T-helper 1 cell treated with Interleukin-12 subunit alpha and Interleukin-12 subunit beta and Interleukin-4 antibody, amounts not matched to agents 30 ng/mL and 1 ng/mL, for 36 hours (primary cell): ENCODE measurements at places on chromosomes 11 and 22. TPM values are rescaled to one million over a fixed set of nuclear protein-coding genes. Genes with fewer than 3 reads are reported as not detected.

Gene PGA3
- not detected in 2 replicates for total RNA-seq

Gene CD3D
- 648 and 691 TPM in 2 replicates for total RNA-seq

Gene SLC22A12
- total RNA-seq = not detected in 2 replicates

Gene OR51I2
- not detected in 2 replicates for total RNA-seq

Gene TRIM49D2
- not detected in 2 replicates for total RNA-seq

Gene SCGB2A2
- total RNA-seq = not detected in 2 replicates

Gene RAB36
- not detected in 2 replicates for total RNA-seq

Gene MFRP
- total RNA-seq = not detected in 2 replicates

Gene CDON
- 0.83 and 2.2 TPM in 2 replicates for total RNA-seq

Gene OR52A1
- not detected in 2 replicates for total RNA-seq

Gene CCDC15
- total RNA-seq = 3.9 and 4.2 TPM in 2 replicates

Gene PYGM
- 7.3 and 8.6 TPM in 2 replicates for total RNA-seq

Gene KCTD17
- 51.1 and 55.3 TPM in 2 replicates for total RNA-seq

Gene OR6A2
- total RNA-seq = 0.05 and 0.12 TPM in 2 replicates

Gene AAMDC
- total RNA-seq = 5.3 and 5.9 TPM in 2 replicates

Gene SSRP1
- total RNA-seq = 152 TPM in 2 replicates

Gene ADM
- total RNA-seq = 0.49 and 0.64 TPM in 2 replicates

Gene TNNI2
- total RNA-seq = not detected in 2 replicates

Gene IGSF9B
- total RNA-seq = 89.6 and 97.2 TPM in 2 replicates

Gene SLC35E4
- total RNA-seq = 5.7 and 6.2 TPM in 2 replicates

Gene SELENOM
- 9.5 and 9.6 TPM in 2 replicates for total RNA-seq

Gene DENND6B
- total RNA-seq = 2.8 and 2.9 TPM in 2 replicates

Gene LUZP2
- not detected in 2 replicates for total RNA-seq

Gene DTX4
- 0.12 and 0.15 TPM in 2 replicates for total RNA-seq
